Left ventricle myocardium inferior (tissue), 1 donor: ENCODE measurements at places on chromosomes 1 and 21. TPM values are rescaled to one million over a fixed set of nuclear protein-coding genes. Genes with fewer than 3 reads are reported as not detected.

- no peaks in the 10 kb centered on the region for H3K4me1 ChIP-seq
- H3K4me3 ChIP-seq: no peak overlapping the region
- peaks cover 64% of the 10 kb centered on the region for H3K27me3 ChIP-seq
- no peak overlapping the region for H3K27ac ChIP-seq
- no peak for DNase-seq
Observed at GRCh38 chr1:3924825-3925220, 24.8 kb upstream of the C1orf174 start.

OR2M3 gene
- not detected for total RNA-seq

TSSK3 gene
- 2.1 TPM for total RNA-seq

ATP5PF gene
- total RNA-seq: 819 TPM

FCGR1A gene
- 1.2 TPM for total RNA-seq

LORICRIN gene
- total RNA-seq: not detected

DNA sequence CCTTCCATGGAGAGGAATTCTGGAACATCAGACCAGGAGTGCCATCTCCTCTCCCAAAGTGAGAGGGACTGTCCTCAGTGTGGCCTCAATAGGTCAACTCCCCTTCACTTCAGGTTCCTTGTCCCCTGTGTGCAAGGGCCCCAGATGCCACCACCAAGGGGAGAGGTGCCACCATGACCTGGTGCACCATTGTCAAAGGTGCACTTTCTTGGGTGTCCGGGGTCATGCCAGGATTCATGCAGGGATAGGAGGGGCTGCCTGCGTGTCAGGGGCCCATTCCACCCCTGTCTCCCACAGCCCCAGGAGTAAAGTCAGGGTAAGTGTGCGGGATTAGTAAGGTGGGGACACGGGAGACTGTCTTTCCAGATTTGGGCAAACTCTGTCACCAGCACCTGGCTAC is 21.4 kb upstream of the EPHA2 start:
- no peaks in the 10 kb centered on the region for H3K36me3 ChIP-seq
- DNase-seq: no peak
- no peaks in the 10 kb centered on the region for H3K27me3 ChIP-seq
- H3K4me1 ChIP-seq: peaks cover 70% of the 10 kb centered on the region

- no peak overlapping the region for H3K27ac ChIP-seq
- H3K27me3 ChIP-seq: no peaks in the 10 kb centered on the region
- DNase-seq: no peak
Observed at GRCh38 chr1:100626397-100626796, 88.5 kb downstream of the GPR88 start.

DNALI1 gene
- 6.9 TPM for total RNA-seq

LDLRAD2 gene
- total RNA-seq: not detected

CYP4A22 gene
- not detected for total RNA-seq

GRCh38 chr1:36653850-36654249 is 171.1 kb upstream of the CSF3R start:
- DNase-seq: peak; percentile 58
- H3K36me3 ChIP-seq: no peaks in the 10 kb centered on the region
- H3K4me1 ChIP-seq: no peaks in the 10 kb centered on the region
- no peak overlapping the region for H3K4me3 ChIP-seq
- no peak overlapping the region for H3K27ac ChIP-seq
- peaks cover 77% of the 10 kb centered on the region for H3K27me3 ChIP-seq

DIPK1A gene
- total RNA-seq: 5.0 TPM

ZBTB17 gene
- total RNA-seq: 24.7 TPM

ALX3 gene
- not detected for total RNA-seq

GRCh38 chr1:78490861-78491450 is at the start of gene PTGFR:
Gene PTGFR (plus strand): TSS chr1:78490974. CDS start chr1:78492744, 1,770 bp downstream.
- H3K4me1 ChIP-seq: peaks cover 14% of the 10 kb centered on the region
- peak; percentile 16 for DNase-seq
- no peaks in the 10 kb centered on the region for H3K36me3 ChIP-seq
- H3K27me3 ChIP-seq: peaks cover 53% of the 10 kb centered on the region

- H3K4me1 ChIP-seq: peaks cover 9% of the 10 kb centered on the region
- no peaks in the 10 kb centered on the region for H3K36me3 ChIP-seq
- no peak overlapping the region for H3K27ac ChIP-seq
- DNase-seq: no peak
- peaks cover 98% of the 10 kb centered on the region for H3K27me3 ChIP-seq
Observed at GRCh38 chr1:3702528-3702927, 49.7 kb upstream of the CCDC27 start.

PTGFRN gene
- 111 TPM for total RNA-seq

DNA sequence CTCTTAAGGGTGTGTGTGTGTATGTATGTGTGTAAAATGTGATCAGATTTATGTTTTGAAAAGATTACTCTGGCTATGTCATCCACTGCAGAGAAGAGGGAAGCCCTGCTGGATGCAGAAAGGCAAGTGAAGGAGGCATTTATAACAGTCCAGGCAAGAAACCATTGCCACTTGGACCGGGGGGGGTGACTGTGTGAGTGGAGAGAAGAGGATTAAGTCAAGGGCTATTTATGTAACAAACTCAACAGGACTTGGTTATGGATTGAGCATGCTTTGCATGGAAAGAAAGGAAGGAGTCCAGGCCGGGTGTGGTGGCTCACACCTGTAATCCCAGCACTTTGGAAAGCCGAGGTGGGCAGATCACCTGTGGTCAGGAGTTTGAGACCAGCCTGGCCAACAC is 143.0 kb downstream of the URB2 start:
- H3K36me3 ChIP-seq: no peaks in the 10 kb centered on the region
- no peaks in the 10 kb centered on the region for H3K4me1 ChIP-seq
- H3K4me3 ChIP-seq: no peak overlapping the region
- no peak overlapping the region for H3K27ac ChIP-seq
- peaks cover 47% of the 10 kb centered on the region for H3K27me3 ChIP-seq

- DNase-seq: no peak
- no peaks in the 10 kb centered on the region for H3K36me3 ChIP-seq
- H3K27ac ChIP-seq: no peak overlapping the region
- no peaks in the 10 kb centered on the region for H3K4me1 ChIP-seq
- H3K4me3 ChIP-seq: no peak overlapping the region
- H3K27me3 ChIP-seq: no peaks in the 10 kb centered on the region
Observed at GRCh38 chr1:196655494-196655893, 3.7 kb downstream of the CFH start.

GRCh38 chr1:65176591-65176990 is 28.6 kb downstream of the AK4 start:
- H3K36me3 ChIP-seq: no peaks in the 10 kb centered on the region
- peaks cover 86% of the 10 kb centered on the region for H3K4me1 ChIP-seq
- H3K27me3 ChIP-seq: no peaks in the 10 kb centered on the region
- DNase-seq: no peak
- peak overlapping the region; percentile 35 for H3K4me3 ChIP-seq

ATP1A4 gene
- 0.11 TPM for total RNA-seq

GRCh38 chr1:165645654-165646366 is 14.8 kb downstream of the MGST3 start:
- no peak overlapping the region for H3K4me3 ChIP-seq
- peak overlapping the region; percentile 34 for H3K27ac ChIP-seq
- DNase-seq: peak; percentile 23
- H3K27me3 ChIP-seq: no peaks in the 10 kb centered on the region

LCE2C gene
- not detected for total RNA-seq

SLAMF9 gene
- total RNA-seq: not detected

SKI gene
- total RNA-seq: 37.9 TPM

DNA sequence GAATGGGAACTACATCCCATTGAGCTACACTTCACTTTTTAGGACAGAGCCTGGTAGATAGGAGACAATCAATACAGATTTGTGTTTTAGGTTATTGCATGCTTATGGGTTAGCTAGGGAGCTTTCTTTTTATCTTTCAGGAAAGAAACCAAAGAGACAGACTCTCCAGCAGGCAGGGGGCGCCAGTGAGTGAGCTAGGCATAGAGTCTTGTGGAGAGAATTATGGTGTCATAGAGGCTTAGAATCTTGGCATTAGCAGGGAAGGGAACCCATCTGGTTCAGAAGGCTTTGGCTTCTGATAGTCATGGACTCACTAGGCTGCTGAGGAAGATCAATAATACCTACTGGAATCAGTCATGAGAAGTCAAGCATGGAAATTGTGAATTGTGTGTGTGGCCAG is at the start of gene SMCP:
SMCP (plus strand) TSS at position 281 of the 400 bp plus-strand sequence. CDS start 6,101 bp downstream, outside the sequence.
- no peak within 1 kb of the TSS for H3K27ac ChIP-seq
- no peaks in the 10 kb centered on the region for H3K4me1 ChIP-seq
- H3K4me3 ChIP-seq: no peak within 1 kb of the TSS

DNA sequence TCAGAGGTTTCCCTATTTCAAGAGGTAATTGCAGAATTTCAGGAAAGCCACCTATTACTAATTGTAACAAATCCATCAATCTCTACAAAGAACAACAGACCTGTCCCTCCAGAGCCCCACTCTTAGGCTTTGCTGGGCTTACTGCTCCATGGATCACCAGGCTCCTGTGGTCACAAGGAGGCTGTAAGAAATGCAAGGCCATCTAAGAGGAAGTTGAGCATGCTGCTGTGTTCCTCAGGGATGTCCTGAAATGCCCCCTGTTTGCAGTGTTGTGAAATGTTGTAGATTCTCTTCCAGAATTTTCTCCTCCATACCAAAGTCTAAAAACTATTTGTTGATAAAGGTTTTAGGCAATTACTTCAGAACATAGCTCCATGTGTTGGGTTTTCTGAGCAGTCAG is 24.4 kb upstream of the DUSP23 start:
- H3K27me3 ChIP-seq: no peaks in the 10 kb centered on the region
- DNase-seq: no peak
- no peaks in the 10 kb centered on the region for H3K36me3 ChIP-seq

DNA sequence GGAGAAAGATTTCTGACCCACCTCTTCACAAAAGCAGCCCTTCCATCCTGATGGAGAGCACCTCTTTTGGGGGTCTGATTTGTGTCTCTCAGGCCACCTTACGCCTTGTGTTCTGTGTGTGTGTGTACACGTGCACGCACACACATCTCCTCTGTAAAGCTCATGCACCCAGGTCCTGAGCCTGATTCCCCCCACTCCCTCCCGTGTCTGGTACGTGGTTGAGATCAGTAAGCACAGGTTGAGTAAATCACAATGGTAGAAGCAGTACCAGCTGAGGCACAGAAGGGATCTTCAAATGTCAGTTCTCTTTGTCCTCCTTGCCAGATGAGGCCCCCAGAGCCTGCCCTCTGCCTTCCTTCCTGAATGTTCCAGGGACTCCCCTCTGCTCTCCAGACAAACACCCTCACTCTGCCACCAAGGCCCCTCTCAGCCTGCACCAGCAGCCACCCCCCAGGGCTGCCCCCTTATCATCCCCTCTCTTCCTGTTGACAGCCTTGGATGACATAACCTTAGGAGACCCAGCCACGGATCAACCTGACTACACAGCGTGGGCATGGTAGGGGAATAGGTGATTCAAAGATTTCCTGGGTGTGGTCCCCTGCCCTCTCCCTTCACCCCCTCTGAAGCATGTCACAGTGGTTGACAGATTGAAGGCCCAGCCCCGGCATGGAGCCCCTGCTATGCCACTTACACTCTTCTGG is 112.8 kb downstream of the HIVEP3 start:
- H3K27ac ChIP-seq: no peak overlapping the region
- no peaks in the 10 kb centered on the region for H3K36me3 ChIP-seq
- no peaks in the 10 kb centered on the region for H3K27me3 ChIP-seq
- no peak for DNase-seq
- no peak overlapping the region for H3K4me3 ChIP-seq

DNA sequence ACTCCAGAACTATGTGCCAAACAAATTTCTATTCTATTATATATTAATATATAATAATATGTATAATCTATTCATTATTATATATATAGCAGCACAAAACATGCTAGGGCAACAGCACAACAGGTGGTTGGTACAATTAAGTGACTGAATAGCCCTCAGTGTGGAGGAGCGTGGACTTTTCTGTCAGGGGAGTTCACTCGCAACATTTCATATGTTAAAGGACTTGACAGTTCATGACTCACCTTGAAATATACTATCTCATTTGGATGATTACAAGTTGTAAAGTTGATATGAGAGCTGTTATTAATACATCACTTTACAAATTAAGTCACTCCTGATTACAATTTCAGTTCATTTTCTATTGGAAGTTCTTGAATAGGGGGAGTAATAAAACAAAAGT is 178.4 kb downstream of the LHX8 start:
- no peak overlapping the region for H3K4me3 ChIP-seq
- no peaks in the 10 kb centered on the region for H3K27me3 ChIP-seq
- H3K27ac ChIP-seq: no peak overlapping the region
- no peak for DNase-seq
- no peaks in the 10 kb centered on the region for H3K36me3 ChIP-seq

DNA sequence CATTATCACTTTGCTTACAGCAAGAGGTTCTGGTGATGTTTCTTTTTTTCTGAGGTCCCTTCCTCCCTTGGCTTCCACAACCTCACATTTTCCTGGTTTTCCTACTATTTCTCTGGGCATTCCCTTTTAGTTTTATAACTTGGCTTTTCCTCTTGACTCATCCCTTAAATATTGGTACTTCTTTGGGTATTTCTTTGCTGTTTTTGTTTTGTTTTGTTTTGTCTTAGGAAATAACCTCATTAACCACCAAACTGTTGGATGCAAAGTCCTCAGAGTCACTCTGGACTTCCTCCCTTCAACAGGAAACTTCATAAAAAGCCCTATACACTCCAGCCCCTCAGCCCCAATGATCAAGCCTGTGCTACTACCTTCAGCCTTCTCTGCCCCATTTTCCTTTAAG is 211.1 kb downstream of the DUSP10 start:
- peaks cover 35% of the 10 kb centered on the region for H3K27me3 ChIP-seq
- DNase-seq: no peak
- no peaks in the 10 kb centered on the region for H3K4me1 ChIP-seq
- H3K36me3 ChIP-seq: no peaks in the 10 kb centered on the region
- no peak overlapping the region for H3K27ac ChIP-seq
